ENCODE measurements at places on chromosomes 12 and 14.

GRCh38 chr12:132622437-132623071 is 4.0 kb downstream of the P2RX2 start:
- DNase-seq = peak; percentile 36

DNA sequence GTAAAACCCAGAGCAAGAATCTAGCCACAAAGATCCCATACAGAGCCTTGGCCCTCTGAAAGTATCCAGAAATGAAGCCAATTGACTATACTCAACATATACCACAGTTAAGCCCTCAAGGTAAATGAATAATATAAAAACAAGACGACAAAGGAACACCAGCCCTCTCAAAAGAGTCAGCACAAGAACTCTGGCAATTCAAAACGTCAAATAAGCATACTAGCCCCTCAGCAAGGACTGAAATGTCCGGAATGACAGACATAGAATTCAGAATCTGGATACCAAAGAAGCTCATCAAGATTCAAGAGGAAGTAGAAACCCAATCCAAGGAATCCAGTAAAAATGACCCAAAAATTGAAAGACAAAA is 49.9 kb downstream of the GTF2A1 start:
- DNase-seq = no peak

DNA sequence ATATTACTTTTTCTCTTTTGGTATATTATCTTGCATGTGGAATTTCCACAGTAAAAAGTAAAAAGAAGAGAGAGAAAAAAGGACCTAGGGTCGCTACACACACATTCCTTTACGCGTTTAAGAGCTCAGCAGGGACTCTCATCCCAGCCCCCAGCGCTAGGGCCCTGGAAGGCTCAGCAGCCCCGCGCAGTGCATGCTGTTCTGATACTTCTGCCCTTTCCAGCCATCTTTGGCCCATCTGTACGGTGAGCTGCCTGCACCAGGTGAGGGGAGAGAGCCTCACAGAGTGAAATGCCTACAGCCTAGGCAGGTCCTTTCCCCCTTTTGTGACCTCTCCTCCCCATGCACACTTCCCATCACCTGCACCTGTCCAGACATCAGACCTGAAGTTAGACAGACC is 1.6 kb upstream of the LTBR start:
- DNase-seq = no peak

DNA sequence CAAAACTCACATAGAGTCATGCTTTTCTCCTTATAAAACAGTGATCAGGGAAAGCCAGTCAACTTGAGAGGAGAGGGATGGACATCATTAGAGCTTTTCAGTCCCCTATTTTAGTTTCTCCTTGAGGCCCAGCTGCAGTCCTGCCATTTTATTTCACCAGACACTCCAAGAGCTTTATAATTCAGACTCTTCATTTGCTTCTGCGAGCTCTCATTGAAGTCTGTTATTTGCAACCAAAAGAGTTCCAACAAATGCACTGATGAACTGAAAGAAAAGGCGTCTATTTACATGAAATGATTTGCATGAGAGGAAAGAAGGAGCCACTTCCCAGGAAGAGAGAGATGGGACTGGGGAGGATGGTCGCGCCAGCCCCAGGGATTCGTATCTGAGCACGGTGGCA is 86.8 kb downstream of the NDUFA12 start:
- no peak for DNase-seq

GRCh38 chr14:102898776-102899515 is 23.5 kb upstream of the AMN start:
- no peak for DNase-seq

- no peak for DNase-seq
Observed at GRCh38 chr14:103003351-103003615, 54.1 kb downstream of the CDC42BPB start.

- no peak for DNase-seq
Observed at GRCh38 chr12:110694330-110694901, 5.5 kb upstream of the HVCN1 start.
